AG09309 (cell line): ENCODE measurements at places on chromosomes 5 and 9.
A peak's percentile ranks its signal among the peaks of the same experiment; 100 is the strongest.

DNA sequence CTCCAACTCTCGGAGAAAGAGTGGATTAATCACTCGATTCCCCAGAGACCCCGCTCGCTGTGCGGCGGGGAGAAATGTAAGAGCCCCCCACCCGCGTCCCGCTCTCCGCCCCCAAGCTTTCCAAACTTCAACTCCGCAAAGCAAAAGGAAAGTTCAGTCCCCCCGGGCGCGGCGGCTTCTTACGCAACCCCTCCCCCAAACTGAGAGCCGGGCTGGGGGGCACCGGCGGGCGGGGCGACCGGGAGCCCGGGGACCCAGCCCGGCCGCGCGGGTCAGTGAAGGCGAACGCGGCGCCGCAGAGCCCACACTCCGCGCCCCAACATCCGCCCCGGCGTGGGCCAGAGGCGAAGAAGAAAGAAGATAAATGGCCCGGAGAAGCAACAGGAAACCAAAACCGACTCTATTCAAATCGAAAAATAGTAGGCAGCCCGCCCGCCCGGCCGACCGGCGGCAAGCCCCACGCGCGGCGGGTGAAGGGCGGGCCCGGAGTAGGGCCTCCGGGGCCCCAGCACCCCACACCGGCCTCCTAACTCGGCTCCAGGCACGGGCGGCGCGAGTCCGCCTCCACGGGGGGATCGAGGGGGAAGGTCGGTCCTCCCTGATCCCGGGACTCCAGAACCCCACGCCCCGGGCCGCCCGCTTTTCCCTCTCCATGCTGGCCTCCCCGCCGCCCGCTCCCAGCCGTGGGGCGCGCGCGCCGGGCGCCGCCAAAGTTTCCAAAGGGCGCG, 720 bp downstream of the NOTCH1 start:
- DNase-seq = no peak

DNA sequence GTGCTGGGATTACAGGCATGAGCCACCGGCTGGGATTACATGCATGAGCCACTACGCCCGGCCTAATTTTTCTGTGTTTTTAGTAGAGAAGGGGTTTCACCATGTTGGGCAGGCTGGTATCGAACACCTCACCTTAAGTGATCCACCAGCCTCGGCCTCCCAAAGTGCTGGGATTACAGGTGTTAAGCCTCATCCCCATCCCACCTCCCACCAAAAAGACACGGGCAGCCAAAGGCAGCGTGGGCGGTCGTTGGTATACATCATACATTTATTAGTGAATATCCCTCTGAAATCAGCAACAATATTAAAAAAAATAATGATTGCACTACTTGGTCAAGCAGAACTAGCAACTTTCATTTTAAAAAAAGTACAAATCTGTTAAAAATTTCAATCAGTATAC, 10.7 kb downstream of the RNF44 start:
- no peak for DNase-seq

- no peak for DNase-seq
These were observed 66.2 kb downstream of the EXOSC2 start for GRCh38 chr9:130759738-130760137.

DNA sequence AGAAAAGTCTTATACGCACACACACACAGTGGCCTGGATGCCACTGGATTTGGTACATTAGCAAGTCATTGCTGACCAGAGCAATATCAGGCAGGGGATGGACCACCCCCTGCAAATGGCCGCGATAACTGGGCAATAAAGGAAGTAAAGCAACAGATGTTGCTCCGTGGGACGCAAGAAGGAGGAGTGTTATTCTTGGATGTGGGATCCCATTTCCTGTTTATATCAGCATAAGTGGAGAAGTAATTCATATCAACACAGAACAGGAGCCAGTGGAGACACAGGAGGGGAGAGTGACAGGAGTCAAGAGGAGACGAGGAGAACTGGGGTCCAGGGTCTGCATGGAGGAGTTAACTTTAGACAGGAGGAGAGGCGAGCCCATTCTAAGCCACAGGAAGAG, 18.4 kb downstream of the RUFY1 start:
- no peak for DNase-seq

GRCh38 chr5:117054911-117055310, 480.3 kb upstream of the SEMA6A start:
- no peak for DNase-seq

DNA sequence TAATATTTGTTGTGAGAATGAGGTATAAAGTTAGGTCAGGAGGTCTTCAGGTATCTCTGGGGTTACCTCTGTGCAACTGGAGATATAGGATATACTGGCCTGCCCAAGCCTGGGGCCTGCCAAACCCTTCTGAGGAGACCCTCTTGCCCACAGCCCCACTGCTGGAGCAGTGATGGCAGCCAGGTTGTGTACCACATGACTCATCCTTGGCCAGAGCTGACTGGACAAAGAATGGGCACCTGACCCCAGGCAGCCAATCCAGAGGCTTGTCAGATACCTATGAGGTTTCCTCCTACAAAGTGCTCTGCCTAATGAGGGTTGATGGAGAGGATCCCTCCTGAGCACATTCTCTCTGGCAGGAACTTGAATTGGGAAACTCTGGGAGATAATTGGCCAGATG, 56.1 kb upstream of the TBC1D2 start:
- DNase-seq = no peak

DNA sequence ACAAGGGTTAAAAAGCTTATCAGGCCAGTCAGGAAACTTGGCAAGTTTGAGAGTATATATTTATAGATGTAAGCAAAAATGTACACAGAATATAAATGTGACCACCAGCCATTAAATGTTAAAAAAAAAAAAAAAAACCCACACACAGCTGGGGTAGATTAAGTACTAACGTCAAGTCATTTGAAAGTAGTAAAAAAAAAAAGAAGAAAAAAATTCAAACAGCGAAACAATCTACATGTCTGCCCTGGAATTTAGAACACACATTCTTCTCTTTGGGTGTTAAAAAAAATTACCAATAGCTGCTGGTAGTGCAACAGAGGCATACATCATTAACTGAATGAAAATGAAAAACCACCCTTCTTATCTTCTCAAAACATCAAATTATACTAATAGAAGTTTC, 269.7 kb downstream of the MLLT3 start:
- no peak for DNase-seq

GRCh38 chr9:77291714-77292113, 114.4 kb downstream of the VPS13A start:
- DNase-seq = no peak

- DNase-seq = no peak
These were observed at the start of gene AHRR for GRCh38 chr5:321230-321725. Gene AHRR, plus strand, starts transcription at chr5:321714. Its CDS starts 22,189 bp downstream, at chr5:343903.

- no peak for DNase-seq
These were observed 100.7 kb downstream of the CACNA1B start for GRCh38 chr9:137978262-137978714.

GRCh38 chr9:79569814-79570447, 1.8 kb upstream of the TLE4 start:
- DNase-seq = no peak

DNA sequence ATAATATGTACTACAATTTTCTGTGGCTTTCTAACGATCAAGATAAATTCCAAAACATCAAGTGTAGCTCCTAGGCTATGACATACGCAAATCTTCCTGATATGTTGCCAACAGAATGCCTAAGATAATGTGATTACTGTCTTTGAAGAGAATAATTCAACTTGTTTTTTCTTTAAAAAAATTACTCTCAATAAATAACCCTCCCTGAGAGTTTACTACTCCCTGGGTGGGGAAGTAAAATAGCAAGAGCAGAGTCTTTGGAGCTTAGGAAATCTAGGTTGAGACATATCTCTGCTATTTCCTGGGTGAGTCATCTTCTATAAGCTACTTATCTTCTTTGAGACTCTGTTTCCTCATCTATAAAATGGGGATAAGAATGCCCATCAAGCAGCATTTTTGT, 201.2 kb downstream of the ACTL7B start:
- DNase-seq = no peak

DNA sequence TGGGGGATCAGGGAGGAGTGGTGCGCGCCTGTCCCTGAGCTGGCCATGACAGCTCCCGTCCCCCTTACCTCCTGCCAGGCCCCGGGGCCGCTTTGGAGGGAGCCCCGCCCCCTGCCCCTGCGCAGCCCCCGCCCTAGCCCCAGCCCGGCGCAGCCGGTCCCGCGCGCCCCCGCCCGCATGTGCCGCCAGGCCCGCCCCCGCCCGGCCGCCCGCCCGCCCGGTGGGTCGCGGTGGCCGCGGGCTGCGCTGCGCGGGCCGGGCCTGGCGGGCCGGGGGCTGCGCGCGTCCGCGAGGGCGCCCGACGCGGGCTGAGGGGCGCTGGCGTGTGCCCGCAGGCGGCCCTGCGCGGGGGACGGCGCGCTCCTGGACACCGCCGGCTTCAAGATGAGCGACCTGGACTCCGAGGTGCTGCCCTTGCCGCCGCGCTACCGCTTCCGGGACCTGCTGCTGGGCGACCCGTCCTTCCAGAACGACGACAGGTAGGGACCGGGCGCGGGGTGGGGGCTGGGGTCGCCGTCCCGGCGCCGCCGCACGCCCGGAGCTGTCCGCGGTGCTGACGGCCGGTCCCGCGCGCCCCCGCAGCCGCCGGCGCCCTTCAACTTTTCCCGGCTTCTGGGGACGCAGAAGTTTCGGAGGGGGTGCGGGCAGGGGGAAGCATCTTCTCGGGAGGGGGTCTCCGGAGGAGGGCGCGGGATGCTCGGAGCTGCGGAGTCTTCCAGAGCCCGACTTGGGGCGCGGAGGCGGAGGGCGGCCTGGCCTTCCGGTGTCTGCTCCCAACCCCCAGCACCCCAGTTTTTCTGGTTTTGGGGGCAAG, 12.5 kb downstream of the KCNT1 start:
- DNase-seq = no peak

- DNase-seq = peak; percentile 24
These were observed 33.8 kb upstream of the DTWD2 start for GRCh38 chr5:119022017-119022745.

DNA sequence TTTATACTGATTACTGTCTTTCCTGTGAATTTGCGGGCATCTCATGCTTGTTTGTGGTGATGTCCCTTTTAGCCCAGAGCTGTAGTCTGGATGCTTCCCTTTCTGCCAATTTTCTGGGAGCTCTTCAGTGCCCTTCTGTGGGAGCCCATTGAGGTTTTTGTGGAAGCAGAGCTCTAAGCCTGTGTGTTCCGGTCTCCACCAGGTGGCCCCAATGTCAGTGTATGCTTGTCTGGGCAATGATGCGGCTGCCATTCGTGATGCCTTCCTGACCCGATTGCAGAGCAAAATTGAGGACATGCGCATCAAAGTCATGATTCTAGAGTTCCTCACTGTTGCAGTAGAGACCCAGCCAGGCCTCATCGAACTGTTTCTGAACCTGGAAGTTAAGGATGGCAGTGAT, 35.1 kb downstream of the SH3GLB2 start:
- DNase-seq = no peak

GRCh38 chr5:14236757-14237156, 93.6 kb downstream of the TRIO start:
- DNase-seq = no peak

DNA sequence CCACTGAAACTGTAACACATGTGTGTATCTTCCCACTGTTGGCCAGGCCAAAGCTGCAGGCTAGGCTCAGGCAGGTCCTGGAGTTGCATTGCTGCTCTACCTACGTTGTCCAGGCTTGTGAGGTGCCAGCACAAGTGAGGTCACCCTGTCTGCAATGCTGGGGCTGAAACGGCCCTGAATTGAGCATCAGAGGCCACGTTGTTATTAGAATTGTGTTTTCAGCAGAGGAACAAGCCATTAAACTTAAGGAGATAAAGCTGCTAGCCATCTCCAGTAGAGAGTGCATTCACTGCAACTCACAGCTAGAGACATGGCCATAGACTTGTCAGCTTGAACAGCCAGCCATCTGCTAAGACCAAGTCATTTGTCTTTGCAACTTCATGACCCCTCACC, 191.8 kb downstream of the SEMA6A start:
- DNase-seq = no peak

DNA sequence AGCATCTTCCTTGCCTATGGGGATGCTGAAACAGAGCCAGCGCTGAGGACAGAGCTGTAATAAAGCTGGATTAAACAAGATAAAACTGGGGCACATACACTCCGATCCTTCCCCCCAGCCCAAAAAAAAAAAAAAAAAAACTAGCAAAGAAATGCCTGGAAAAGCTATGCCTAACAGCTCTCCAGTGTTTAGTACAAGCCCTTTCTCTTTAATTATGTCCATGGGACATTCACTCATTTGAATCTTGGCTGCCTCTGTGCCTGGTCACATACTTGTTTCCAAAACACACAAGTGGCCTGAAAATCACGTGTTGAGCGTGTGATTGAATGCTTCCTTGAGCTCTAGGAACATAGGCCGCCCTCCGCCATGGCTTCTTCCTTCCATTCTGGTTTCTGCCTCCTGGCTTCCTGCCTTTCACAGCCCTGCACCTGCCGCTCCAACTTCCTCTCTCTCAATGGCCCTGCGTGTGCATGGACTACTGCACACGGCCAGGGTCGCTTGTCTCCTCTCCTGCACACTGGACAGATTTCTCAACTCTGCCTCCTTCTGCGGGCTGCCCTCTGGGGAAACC, 111.0 kb upstream of the RETREG1 start:
- DNase-seq = no peak

- no peak for DNase-seq
These were observed 3.8 kb downstream of the TLE4 start for GRCh38 chr9:79575547-79575946.

DNA sequence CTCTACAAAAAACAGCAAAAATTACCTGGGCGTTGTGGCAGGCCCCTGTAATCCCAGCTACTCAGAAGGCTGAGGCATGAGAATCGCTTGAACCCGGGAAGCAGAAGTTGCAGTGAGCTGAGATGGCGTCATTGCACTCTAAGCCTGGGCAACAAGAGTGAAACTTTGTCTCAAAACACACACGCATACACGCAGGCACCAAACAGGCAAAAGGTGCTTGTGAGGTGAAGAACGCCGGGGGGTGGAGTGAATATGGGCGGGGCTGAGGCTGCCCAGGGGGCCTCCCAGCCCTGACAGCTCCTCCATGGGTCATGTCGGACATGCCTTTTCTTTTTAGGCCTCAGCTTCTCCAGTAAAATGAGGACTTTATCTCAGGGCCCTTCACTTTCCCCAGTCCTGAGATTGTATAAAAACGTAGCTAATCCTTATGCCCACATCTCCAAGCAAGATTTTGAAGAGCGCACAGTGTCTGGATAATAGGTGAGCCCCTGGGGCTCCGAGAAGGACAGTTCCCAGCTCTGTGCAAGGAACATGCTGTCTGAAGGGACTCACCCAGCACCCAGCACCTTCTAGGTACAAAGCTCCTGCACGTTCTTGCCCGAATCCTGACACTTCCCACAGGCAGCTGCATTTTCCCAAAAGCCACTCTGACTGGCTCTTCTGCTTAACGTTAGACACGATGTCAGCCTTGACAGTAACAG, 168.3 kb downstream of the COL23A1 start:
- no peak for DNase-seq

GRCh38 chr5:44390351-44390750, 1.1 kb upstream of the FGF10 start:
- no peak for DNase-seq

GRCh38 chr5:81242906-81243436, 9.8 kb downstream of the CKMT2 start:
- DNase-seq = no peak

- DNase-seq = no peak
These were observed 38.8 kb downstream of the PCA3 start for GRCh38 chr9:76803083-76803482.

DNA sequence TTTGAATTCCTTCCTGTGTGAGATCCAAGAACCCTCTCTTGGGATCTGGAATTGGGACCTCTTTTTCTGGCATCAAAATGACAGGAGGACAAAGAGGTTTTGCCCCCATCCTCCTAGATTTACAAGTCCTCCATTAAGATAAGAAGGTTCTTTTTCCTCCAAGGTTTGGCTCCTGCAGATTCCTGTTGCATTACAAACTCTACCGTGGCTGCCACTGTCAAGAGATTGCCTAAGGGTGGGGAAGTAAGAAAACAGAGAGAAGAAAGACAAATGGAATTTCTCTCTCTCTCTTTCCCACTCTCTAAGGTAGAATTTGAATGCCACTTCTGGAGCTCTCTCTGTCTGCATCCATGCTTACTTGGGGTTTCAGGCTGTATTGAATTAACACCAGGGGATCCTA, 12.0 kb upstream of the SVEP1 start:
- DNase-seq = no peak
